Stimulated activated memory B cell treated with anti-CD40 and anti-IgM and Interleukin-4, amounts not matched to agents 10 μg/mL and 1 μg/mL and 100 μg/mL, for 72 hours (primary cell): ENCODE measurements at places on chromosomes 16 and 17.

- H3K36me3 ChIP-seq = peaks cover 25% of the 10 kb centered on the region
- H3K4me1 ChIP-seq = peaks cover 17% of the 10 kb centered on the region
- H3K4me3 ChIP-seq = no peak overlapping the region
- H3K27me3 ChIP-seq = no peaks in the 10 kb centered on the region
- H3K27ac ChIP-seq = no peak overlapping the region
Observed at GRCh38 chr16:12245921-12246720, 269.6 kb downstream of the SNX29 start.

GRCh38 chr17:82544431-82545070 lies 25.0 kb downstream of the FOXK2 start:
- peaks cover 6% of the 10 kb centered on the region for H3K36me3 ChIP-seq
- ATAC-seq = no peak
- H3K4me1 ChIP-seq = peaks cover 59% of the 10 kb centered on the region

GRCh38 chr16:10616419-10616755 lies 36.0 kb upstream of the EMP2 start:
- peaks cover 44% of the 10 kb centered on the region for H3K27me3 ChIP-seq
- H3K4me1 ChIP-seq = peaks cover 31% of the 10 kb centered on the region
- no peak for ATAC-seq
- no peak overlapping the region for H3K27ac ChIP-seq
- no peaks in the 10 kb centered on the region for H3K36me3 ChIP-seq
- no peak overlapping the region for H3K4me3 ChIP-seq

DNA sequence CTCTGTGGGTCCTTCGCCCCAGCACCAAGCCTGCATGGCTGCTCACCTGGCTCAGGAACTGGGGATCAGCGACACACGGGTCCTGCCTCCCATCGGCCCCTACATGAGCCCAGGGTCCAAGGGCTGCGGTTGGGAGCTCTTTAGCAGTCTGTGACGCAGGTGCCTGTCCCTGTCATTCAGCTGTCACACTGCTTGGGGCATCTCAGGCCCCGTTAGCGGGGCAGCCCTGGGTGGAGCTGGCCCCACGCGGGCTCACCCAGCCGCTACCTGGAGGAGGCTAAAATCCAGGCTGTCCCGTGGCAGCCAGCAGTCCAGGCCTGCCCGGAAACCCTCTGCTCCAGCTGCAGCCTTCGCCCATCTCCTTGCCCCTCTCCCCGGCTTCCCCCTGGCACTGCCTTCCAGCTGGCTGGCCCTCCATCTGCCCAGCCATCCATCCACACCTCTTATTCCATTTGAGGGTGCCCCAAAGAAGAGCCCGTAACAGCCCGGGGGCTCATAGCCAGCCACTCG lies 3.3 kb downstream of the GCGR start:
- H3K4me3 ChIP-seq = no peak overlapping the region
- peaks cover 85% of the 10 kb centered on the region for H3K27me3 ChIP-seq
- peaks cover 23% of the 10 kb centered on the region for H3K4me1 ChIP-seq
- no peak for ATAC-seq
- H3K36me3 ChIP-seq = no peaks in the 10 kb centered on the region
- no peak overlapping the region for H3K27ac ChIP-seq

- no peaks in the 10 kb centered on the region for H3K27me3 ChIP-seq
- H3K27ac ChIP-seq = no peak overlapping the region
- H3K36me3 ChIP-seq = peaks cover 64% of the 10 kb centered on the region
Observed at GRCh38 chr16:68921637-68922036, 78.3 kb downstream of the TANGO6 start.

- no peak overlapping the region for H3K27ac ChIP-seq
- H3K36me3 ChIP-seq = no peaks in the 10 kb centered on the region
- no peak overlapping the region for H3K4me3 ChIP-seq
- peaks cover 50% of the 10 kb centered on the region for H3K27me3 ChIP-seq
- ATAC-seq = no peak
Observed at GRCh38 chr16:50006964-50007363, 18.1 kb upstream of the CNEP1R1 start.

DNA sequence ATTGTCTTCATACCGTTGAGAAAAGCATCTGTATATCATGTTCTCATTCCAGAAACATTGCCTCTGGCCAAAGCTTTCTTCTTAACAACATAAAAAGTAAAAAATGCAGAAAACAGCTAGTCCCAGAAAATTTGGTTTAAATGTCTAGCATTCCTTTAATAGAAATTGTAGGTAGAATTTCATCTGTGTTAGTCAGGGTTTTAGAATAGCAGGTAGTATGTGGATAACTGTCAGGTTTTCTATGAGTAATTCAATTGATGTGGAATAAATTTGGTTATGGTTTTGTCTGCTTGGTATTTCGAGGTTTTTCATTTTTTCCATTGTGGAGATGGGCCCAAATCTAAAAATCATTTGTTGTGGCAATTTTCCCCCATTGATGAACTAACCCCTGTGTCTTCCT lies 616.7 kb downstream of the KCNJ2 start:
- H3K36me3 ChIP-seq = no peaks in the 10 kb centered on the region
- ATAC-seq = no peak
- H3K4me3 ChIP-seq = no peak overlapping the region
- H3K4me1 ChIP-seq = no peaks in the 10 kb centered on the region
- no peaks in the 10 kb centered on the region for H3K27me3 ChIP-seq

- peak overlapping the region; percentile 96 for H3K27ac ChIP-seq
- peak overlapping the region; percentile 16 for H3K4me3 ChIP-seq
- no peak for ATAC-seq
Observed at GRCh38 chr16:11679250-11679649, 11.0 kb downstream of the SNN start.

GRCh38 chr17:29640413-29640812 lies 17.7 kb upstream of the CORO6 start:
- H3K4me1 ChIP-seq = peaks cover 25% of the 10 kb centered on the region
- H3K4me3 ChIP-seq = no peak overlapping the region
- peak overlapping the region; percentile 92 for H3K27ac ChIP-seq
- no peak for ATAC-seq
- H3K36me3 ChIP-seq = peaks cover 44% of the 10 kb centered on the region
- no peaks in the 10 kb centered on the region for H3K27me3 ChIP-seq

GRCh38 chr17:76752006-76752405 lies 14.1 kb downstream of the MFSD11 start:
- H3K27me3 ChIP-seq = no peaks in the 10 kb centered on the region
- ATAC-seq = no peak
- H3K4me1 ChIP-seq = peaks cover 5% of the 10 kb centered on the region
- H3K4me3 ChIP-seq = no peak overlapping the region
- H3K27ac ChIP-seq = no peak overlapping the region

GRCh38 chr17:19738757-19739156 lies 9.3 kb downstream of the ALDH3A1 start:
- no peaks in the 10 kb centered on the region for H3K27me3 ChIP-seq
- no peak overlapping the region for H3K4me3 ChIP-seq
- no peak for ATAC-seq
- no peaks in the 10 kb centered on the region for H3K36me3 ChIP-seq
- no peak overlapping the region for H3K27ac ChIP-seq

DNA sequence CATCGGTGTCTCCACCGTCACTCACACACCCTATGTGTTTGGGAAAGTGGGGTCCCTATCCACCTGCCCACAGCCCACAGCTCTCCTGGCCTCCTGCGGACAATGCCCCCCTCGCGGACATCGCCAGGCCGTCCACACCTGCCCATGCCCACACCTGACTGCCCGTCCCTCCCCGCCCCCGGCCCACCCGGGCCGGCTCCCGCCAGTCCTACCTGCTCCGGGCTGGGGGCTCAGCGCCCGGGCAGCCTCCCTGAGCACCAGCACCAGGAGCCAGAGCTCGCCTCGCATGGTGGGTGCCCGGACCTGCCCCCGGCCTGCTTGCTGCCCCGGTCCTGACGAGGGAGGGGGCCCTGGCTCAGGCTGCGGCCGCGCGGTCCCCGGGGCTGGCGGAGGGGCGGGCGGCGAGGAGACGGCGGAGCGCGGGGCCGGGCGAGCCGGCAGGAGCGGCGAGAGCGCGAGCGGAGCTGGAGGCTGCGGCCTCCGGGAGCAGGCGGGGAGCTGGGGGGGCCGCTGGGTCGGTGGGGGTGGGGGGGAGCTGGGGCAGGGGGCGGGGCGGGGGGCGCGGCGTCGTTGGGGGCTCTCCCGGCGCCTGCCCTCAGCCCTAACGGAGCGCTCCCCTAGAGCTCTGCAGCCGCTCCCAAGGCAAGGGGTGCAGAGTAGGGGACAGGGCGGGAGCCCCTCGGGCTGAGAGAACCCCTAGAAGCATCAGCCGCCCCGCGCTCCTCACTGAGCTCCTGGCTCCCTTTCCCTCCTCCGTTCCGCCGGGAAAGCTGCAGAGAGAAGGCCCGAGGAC lies at the start of gene PLXDC1:
PLXDC1 (minus strand) TSS at position 488 of the 793 bp plus-strand sequence; CDS start at position 288, 200 bp downstream.
- no peaks in the 10 kb centered on the region for H3K36me3 ChIP-seq
- no peak for ATAC-seq
- no peak within 1 kb of the TSS for H3K27ac ChIP-seq
- H3K27me3 ChIP-seq = peaks cover 48% of the 10 kb centered on the region
- peak within 1 kb of the TSS; percentile 98 for H3K4me3 ChIP-seq

DNA sequence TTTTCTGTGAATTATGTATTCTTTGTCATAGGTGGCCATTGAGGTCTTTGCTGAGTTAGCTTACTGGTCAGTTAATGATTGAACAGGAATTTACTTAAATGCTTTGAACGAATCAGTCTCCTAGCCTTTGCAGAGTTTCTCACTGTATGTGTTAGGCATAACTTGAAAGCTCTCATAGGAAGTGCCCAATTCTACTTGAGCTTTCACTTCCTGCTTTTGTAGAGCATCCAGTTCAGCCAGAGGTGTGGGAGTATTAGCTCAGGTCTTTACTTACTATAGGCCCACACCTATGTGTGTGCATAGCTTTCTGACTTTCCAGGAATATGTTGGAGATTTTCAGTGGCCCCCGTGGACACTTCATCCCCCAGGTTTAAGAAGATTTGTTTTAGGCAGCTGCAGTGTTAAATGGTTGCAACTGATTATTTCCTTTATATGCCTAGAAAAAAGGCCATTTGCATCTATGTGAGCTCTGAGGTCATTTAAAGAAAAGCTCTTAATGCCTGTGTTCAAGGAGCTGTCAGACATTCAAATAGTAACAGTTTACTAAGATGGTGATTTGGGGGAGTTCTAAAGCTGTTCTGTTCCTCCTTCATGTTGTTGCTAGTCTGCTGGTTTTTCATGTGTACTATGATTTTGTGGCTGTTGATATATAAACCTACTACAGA lies 62.3 kb downstream of the PHKB start:
- no peaks in the 10 kb centered on the region for H3K27me3 ChIP-seq
- peaks cover 21% of the 10 kb centered on the region for H3K4me1 ChIP-seq
- no peak overlapping the region for H3K4me3 ChIP-seq
- H3K27ac ChIP-seq = peak overlapping the region; percentile 53
- H3K36me3 ChIP-seq = peaks cover 38% of the 10 kb centered on the region

DNA sequence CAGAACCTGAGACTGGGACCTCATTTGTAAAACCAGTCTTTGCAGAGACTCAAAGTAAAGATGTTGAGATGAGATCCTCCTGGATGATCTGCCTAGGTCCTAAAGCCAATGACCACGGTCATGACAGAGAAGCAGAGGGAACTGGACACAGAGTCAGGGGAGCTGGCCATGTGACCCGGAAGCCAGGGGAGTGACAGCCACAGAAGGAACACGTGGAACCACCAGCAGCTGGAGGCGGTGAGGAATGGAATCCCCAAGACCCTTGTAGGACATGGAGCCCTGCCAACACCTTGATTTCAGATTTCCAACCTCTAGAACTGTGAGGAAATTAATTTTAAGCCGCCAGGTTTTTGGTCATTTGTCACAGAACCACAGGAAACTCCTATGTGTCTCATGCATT lies 37.0 kb downstream of the USP22 start:
- ATAC-seq = no peak

DNA sequence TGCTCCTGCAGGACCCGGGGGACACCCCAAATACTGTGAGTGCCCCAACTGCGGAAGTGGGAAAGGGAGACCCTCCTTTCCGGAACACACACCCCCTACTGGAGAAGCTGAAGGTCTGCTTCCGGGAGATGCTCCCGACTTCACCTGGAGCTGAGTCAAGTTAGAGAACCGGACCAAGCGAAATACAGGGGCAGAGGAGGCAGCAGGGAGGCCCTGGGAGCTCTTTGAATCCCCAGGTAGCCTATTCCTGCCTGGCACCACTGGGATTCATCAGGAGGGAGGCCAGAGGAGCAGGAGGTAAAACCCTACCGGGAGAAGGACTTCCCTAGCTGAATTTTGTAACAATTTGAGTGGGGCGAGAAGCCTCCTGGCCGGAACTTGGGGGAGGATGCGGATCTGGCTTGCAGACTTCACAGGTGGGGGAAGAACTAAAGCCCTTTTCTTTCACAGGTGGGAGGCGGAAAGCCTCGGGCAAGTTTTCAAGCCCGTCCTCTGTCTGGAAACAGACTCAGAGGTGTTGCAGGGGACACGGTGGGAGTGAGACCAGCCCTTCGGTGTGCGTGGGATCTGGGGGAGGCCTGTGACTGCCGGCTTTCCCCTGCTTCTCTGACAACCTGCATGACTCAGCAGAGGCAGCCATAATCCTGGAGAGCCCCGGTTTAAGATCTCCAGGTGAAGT lies 22.4 kb upstream of the TEKT1 start:
- peaks cover 38% of the 10 kb centered on the region for H3K27me3 ChIP-seq
- no peak for ATAC-seq
- H3K36me3 ChIP-seq = no peaks in the 10 kb centered on the region

DNA sequence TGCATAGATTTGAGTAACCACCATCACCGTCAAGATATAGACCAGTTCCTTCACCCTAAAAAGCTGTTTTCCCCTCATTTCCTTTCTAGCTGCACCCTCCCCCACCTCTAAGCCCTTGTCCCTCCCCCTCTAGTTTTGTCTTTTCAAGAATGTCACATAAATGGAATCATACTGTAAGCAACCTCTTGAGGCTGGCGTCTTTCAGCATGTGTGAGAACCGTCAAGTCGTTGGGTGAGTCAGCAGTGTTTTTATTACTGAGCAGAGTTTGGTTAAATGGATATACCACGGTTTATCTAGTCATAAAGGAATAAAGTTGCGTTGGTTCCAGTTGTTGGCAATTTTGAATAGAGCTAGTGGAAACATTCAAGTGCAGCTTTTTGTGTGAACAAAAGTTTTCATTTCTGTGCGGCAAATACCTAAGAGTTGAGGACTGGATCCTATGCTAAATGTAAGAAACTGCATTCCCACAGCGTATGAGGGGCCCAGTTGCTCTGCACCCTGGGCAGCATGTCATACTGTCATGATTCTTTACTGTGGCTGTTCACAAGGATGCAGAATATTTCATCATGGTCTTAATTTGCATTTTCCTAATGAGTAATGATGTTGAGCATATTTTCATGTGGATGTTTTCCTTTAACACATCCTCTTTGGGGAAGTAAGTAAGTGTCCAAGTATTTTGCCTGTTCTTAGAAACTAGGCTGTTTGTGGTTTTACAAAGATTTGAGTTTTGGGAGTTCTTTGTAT lies 264.3 kb downstream of the CPPED1 start:
- H3K27me3 ChIP-seq = no peaks in the 10 kb centered on the region
- H3K4me3 ChIP-seq = no peak overlapping the region
- ATAC-seq = no peak
- peaks cover 12% of the 10 kb centered on the region for H3K36me3 ChIP-seq

- H3K4me3 ChIP-seq = no peak overlapping the region
- no peak for ATAC-seq
- H3K36me3 ChIP-seq = no peaks in the 10 kb centered on the region
- H3K27ac ChIP-seq = no peak overlapping the region
- peaks cover 7% of the 10 kb centered on the region for H3K4me1 ChIP-seq
Observed at GRCh38 chr16:80570106-80570478, 29.3 kb downstream of the DYNLRB2 start.
